ENCODE measurements at places on chromosomes 6 and 20. TPM values are rescaled to one million over a fixed set of nuclear protein-coding genes. Genes with fewer than 3 reads are reported as not detected.

DNA sequence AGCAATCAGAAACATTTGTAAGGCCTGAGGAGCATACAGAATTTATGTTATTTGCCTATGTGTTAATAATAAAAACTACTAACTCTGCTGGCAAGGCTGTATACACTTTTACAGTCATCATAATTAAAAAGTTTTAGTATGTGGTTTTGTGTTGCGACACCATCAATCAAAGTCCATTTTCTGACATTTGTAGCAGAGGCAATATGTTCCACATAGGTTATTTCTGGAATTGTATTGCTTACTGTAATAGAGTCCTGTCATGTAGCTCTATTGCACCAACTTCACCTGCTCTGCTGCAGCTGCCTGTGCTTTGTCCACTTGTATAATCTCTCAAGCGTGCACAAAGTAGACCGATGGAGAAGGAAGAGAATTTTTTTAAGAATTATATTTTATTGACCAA lies 501.8 kb downstream of the HACE1 start:
- no peak overlapping the region for H3K4me3 ChIP-seq
- H3K4me1 ChIP-seq: no peaks in the 10 kb centered on the region
- peaks cover 7% of the 10 kb centered on the region for H3K27me3 ChIP-seq
- DNase-seq: no peak

- H3K4me3 ChIP-seq: no peak overlapping the region
- H3K36me3 ChIP-seq: no peaks in the 10 kb centered on the region
- no peak for DNase-seq
- no peaks in the 10 kb centered on the region for H3K27me3 ChIP-seq
- no peak overlapping the region for H3K27ac ChIP-seq
These were observed 79.9 kb downstream of the CEBPB start for GRCh38 chr20:50270569-50270968.

DNA sequence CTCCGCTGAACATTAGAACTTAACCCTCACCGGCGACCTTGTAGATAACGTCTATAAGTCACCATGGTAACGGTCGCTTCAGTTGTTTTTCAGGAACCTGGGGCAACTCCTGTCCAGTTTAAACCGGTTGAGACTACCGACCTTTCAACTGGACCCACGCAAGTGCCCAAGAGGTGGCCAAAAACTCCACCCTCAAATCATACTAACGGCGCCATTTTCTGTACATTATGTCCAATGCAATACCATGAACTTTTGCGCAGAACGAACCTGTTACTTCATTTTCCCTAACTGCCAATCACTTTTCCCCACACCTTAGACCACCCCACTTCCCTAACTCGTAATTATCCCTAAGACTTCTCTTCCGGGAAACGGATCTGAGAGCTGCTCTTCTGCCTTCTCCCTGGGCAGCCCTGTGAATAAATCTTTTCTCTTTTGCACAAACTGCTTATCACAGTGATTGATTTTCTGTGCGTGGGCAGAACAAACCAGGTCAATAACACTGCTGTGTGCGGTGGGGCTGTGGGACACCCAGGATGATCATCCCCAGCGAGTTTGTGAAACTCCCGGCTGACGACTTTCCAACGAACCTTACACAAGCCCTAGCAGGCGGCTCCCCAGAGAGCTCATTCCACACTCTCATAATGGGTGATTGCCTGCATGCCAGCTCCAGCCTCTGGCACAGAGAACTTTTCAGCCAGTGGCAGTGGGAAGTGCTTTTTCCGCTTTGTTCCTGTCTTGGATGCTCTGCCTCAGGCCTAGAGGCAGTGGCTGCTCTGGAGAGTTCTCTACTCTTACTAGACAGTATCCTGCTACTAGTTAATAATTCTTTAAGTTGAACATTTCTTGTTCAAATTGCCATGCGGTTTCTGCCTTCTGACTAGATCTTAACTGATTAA lies 28.6 kb downstream of the GPX5 start:
- H3K4me1 ChIP-seq: no peaks in the 10 kb centered on the region
- no peak for DNase-seq
- peaks cover 48% of the 10 kb centered on the region for H3K27me3 ChIP-seq
- H3K4me3 ChIP-seq: no peak overlapping the region

GRCh38 chr6:141513830-141514229 lies 618.9 kb upstream of the GJE1 start:
- H3K27ac ChIP-seq: no peak overlapping the region
- no peaks in the 10 kb centered on the region for H3K27me3 ChIP-seq
- no peak for DNase-seq
- no peaks in the 10 kb centered on the region for H3K36me3 ChIP-seq

- no peaks in the 10 kb centered on the region for H3K36me3 ChIP-seq
- no peak overlapping the region for H3K4me3 ChIP-seq
- no peak overlapping the region for H3K27ac ChIP-seq
- H3K4me1 ChIP-seq: no peaks in the 10 kb centered on the region
These were observed 124.8 kb downstream of the PRKN start for GRCh38 chr6:162602759-162603158.

- H3K4me1 ChIP-seq: peaks cover 14% of the 10 kb centered on the region
- no peak overlapping the region for H3K4me3 ChIP-seq
- no peak for DNase-seq
- H3K27me3 ChIP-seq: no peaks in the 10 kb centered on the region
These were observed 16.3 kb downstream of the RIN2 start for GRCh38 chr20:19774135-19774933.

DNA sequence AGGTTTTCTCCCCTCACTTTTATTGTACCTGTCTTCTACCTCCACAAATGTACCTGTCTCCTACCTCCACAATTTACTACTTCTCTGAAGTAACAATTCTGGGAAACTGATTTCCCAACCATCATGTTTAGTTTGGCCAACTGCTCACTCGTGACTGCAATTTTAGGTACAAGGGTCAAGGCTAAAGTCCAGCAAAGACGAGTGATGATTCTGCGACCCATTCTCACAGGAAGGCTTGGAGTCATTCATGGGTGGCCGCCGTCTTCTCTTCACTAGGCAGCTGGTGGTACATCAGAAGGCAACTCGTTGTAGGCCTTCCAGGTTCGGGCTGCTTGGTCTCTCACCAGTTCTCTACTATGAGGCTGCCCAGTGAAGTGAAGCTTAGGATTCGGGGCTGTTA lies 483.8 kb upstream of the JARID2 start:
- no peaks in the 10 kb centered on the region for H3K27me3 ChIP-seq
- H3K4me1 ChIP-seq: no peaks in the 10 kb centered on the region
- H3K4me3 ChIP-seq: no peak overlapping the region
- no peak for DNase-seq

GRCh38 chr6:13916230-13916944 lies 8.4 kb upstream of the RNF182 start:
- no peaks in the 10 kb centered on the region for H3K27me3 ChIP-seq
- peak overlapping the region; percentile 68 for H3K27ac ChIP-seq
- no peaks in the 10 kb centered on the region for H3K36me3 ChIP-seq
- H3K4me1 ChIP-seq: peaks cover 37% of the 10 kb centered on the region
- no peak overlapping the region for H3K4me3 ChIP-seq
- no peak for DNase-seq

The OTOR gene
- not detected for total RNA-seq

The ANKRD66 gene
- not detected for total RNA-seq

The HLA-F gene
- 6.6 TPM for total RNA-seq

The TBPL1 gene
- total RNA-seq: 28.1 TPM

The STMND1 gene
- not detected for total RNA-seq
